ENCODE measurements at places on chromosomes 11 and 22.

GRCh38 chr11:109958131-109958820 lies 134.9 kb upstream of the ZC3H12C start:
- no peak overlapping the region for H3K27ac ChIP-seq
- no peaks in the 10 kb centered on the region for H3K27me3 ChIP-seq
- no peak for DNase-seq
- no peaks in the 10 kb centered on the region for H3K4me1 ChIP-seq

GRCh38 chr22:27250886-27251285 lies 550.7 kb downstream of the MN1 start:
- H3K36me3 ChIP-seq: no peaks in the 10 kb centered on the region
- no peak overlapping the region for H3K4me3 ChIP-seq
- H3K27ac ChIP-seq: no peak overlapping the region
- H3K4me1 ChIP-seq: peaks cover 3% of the 10 kb centered on the region
- no peaks in the 10 kb centered on the region for H3K27me3 ChIP-seq

- H3K27me3 ChIP-seq: no peaks in the 10 kb centered on the region
- no peak overlapping the region for H3K27ac ChIP-seq
- no peak overlapping the region for H3K4me3 ChIP-seq
- no peak for DNase-seq
- H3K4me1 ChIP-seq: no peaks in the 10 kb centered on the region
These were observed 37.3 kb downstream of the LRFN4 start for GRCh38 chr11:66894141-66894540.

DNA sequence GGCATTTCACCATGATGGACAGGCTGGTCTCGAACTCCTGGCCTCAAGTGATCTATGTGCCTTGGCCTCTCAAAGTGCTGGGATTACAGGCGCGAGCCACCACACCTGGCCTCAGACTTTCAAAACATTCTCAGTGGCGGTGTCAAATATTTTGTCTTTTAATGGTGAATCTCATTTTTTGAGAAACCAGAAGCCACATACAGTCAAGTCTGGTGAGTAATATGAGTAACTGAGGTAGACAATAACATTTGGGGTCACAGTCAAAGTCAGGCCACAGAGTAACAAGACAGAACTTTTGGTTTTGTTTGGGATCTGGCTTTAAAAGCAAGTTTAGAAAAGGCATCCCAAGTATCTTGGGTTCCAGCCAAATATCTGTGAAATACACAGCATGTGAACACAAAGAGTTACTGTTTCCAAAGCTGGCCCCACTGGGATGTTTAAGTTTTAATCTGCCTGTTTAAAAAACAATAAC lies 5.6 kb upstream of the TMA7B start:
- peaks cover 62% of the 10 kb centered on the region for H3K4me1 ChIP-seq
- DNase-seq: no peak
- no peak overlapping the region for H3K4me3 ChIP-seq
- H3K27ac ChIP-seq: no peak overlapping the region
- H3K36me3 ChIP-seq: peaks cover 38% of the 10 kb centered on the region

- no peaks in the 10 kb centered on the region for H3K4me1 ChIP-seq
- H3K4me3 ChIP-seq: no peak overlapping the region
- DNase-seq: no peak
- peaks cover 3% of the 10 kb centered on the region for H3K27me3 ChIP-seq
- no peak overlapping the region for H3K27ac ChIP-seq
- H3K36me3 ChIP-seq: no peaks in the 10 kb centered on the region
These were observed 82.4 kb upstream of the BLID start for GRCh38 chr11:122198291-122198983.

DNA sequence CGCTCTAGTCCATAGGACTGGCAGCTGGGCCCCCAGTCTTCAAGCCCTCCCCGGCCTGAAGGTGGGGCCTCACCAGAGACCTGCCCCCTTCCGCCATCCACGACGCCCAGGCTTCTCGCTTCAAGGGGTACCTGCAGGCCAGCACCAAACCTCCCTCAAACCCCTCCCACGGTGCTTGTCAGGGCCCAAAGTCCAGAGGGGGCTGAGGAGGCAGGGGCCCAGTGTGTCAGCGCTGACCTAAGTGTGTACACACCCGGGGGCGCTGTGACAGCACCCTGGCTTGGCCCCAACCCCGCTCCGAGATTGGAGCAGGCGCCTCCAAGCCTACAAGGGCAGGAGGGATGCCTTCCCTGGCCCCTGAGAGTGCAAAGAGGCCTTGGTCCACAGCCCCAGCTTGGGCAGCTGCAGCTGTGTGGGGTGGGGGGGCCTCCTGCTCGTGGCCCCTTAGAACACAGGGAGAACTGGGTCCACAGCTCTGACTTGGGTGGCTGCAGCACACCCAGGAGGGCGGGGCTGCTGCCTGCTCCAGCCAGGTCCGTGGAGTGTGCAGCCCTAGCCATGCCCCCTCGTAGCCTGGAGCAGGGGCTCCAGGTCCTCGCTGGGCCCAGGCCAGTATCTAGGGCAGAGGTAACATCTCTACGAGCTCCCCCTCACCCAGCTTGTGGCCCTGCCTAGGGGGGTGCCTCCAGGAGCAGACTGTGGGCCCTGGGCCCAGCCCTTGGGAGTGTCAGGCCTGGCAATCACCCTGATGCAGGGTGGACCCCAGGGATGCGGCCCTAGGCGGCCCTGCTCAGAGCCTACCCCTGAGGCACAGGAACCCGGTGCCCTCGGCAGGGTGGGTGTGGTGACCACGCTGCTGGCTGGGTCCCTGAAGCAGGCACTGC lies 4.9 kb downstream of the SBF2 start:
- no peak overlapping the region for H3K4me3 ChIP-seq
- no peak for DNase-seq
- no peaks in the 10 kb centered on the region for H3K27me3 ChIP-seq
- H3K4me1 ChIP-seq: peaks cover 5% of the 10 kb centered on the region
- no peaks in the 10 kb centered on the region for H3K36me3 ChIP-seq
- no peak overlapping the region for H3K27ac ChIP-seq

- no peak overlapping the region for H3K27ac ChIP-seq
- no peak for DNase-seq
- H3K4me3 ChIP-seq: no peak overlapping the region
- H3K4me1 ChIP-seq: no peaks in the 10 kb centered on the region
- no peaks in the 10 kb centered on the region for H3K36me3 ChIP-seq
These were observed 16.2 kb upstream of the MMP13 start for GRCh38 chr11:102971766-102972165.

DNA sequence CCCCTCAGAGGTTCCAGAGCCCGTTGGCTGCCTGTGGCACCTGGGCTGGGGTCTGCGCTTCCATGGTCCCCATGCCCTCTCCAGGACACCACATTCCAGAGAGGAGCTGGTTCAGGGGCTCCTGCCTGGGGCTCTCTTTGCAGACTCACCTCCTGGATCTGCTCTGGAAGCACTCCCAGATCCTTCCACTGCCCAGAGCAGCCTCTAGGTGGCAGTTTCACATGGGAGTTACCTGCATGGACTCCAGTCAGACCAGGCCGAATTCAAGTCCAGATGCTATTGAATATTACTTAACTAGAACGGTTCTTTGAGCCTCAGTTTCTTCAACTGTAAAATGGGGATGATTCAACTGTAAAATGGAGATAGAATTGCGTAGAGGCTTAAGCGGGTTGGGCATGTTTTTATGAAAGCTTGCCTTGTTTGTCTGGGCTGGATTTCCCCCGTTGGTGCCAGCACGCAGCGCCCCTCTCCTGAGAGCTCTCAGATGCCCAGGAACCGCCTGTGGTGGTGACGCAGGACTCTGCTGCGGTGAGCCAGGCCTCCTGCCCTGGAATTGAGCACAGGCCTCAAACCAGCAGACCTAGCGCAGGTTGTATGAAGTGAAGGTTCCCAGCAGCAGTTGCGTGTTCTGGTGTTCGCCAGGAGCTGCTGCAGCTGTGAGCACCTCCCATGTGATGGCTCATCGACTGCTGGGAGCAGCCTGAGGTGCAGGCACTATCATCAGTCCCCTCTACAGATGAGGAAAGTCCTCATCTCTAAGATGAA lies 44.2 kb downstream of the LMO1 start:
- H3K27ac ChIP-seq: no peak overlapping the region
- no peaks in the 10 kb centered on the region for H3K36me3 ChIP-seq
- no peak for DNase-seq
- peaks cover 6% of the 10 kb centered on the region for H3K27me3 ChIP-seq

DNA sequence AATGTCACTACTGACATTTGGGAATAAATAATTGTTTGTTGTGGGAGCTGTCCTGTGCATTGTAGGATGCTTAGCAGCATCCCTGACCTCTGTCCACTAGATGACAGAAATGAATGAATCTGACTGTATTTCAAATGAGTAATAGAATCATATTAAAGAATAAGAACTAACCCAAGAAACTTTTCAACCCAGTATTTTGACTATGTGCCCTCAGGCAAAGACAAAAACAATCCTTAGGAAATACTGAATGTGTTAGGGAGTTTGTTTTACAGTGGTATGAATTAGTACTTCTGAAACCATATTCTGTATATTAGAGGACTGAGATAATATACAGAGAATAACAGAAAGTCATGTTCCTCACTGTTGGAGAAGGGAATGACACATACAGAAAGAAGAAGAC lies 320.9 kb upstream of the PITPNB start:
- H3K27ac ChIP-seq: no peak overlapping the region
- H3K4me3 ChIP-seq: no peak overlapping the region
- no peaks in the 10 kb centered on the region for H3K27me3 ChIP-seq
- H3K4me1 ChIP-seq: no peaks in the 10 kb centered on the region
- DNase-seq: no peak
- H3K36me3 ChIP-seq: no peaks in the 10 kb centered on the region
